ENCODE measurements at places on chromosomes 6 and 20. TPM values are rescaled to one million over a fixed set of nuclear protein-coding genes. Genes with fewer than 3 reads are reported as not detected.

DNA sequence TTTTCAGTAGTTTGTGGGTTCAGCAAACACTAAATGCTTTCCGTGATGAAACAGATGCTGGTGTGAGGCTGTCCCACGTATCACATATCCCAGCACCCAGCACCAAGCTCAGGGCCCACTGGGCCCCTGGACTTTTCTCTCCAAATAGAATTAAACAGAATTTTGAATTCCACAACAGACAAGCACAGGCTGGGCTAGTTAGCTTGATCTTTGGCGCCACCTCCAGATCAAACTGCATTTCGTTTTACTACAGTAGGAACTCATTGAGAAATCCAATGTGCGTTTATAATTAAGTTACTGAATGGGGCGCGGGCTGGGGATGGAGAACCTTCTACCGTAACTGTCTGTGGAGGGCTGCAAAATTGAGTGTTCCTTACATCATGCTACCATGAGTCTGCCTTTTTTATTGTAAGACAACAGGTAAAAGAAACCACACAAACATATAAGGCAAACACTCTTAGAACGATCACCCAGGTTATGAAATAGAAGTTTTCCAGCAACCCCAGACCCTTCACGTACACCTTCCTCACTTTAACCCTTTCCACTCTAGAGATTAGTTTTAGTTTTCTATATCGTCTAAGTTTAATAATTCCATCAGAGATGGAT lies 107.8 kb downstream of the ZFP64 start:
- no peak for DNase-seq

DNA sequence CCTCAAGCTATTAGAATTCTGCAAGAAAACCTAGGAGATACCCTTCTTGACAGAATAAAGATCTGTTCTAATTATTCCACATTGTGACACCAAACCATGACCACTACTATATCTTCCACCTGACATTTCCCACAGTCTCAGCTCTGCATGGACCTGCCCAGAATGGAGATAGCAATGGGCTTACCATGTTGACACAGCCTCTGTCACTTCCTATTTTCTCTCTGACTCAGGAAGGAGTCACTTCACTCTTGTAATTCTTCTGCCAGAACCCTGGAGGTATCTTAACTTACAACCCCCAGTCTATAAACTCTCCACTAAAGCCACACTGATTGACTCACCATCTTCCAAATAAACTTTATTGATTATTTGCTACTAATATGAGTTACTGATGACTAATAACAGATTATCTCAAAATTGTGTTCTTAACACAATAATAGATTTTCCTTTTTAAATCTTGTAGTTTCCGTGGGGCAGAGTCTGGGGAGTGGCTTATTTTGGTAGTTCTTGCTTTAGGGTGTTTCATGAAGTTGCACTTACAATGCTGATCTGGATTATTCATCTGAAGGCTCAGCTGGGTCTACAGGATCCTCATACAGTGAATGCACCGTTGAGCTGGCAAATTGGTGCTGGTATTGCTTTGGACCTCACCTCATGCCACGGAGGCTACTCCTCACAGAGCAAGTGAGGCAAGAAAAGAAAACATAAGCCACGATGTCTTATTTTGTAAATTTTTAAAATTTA lies 869.9 kb downstream of the KIF16B start:
- DNase-seq, result peak; percentile 17

The SLC12A5 gene
- polyA plus RNA-seq, result 0.70 TPM

DNA sequence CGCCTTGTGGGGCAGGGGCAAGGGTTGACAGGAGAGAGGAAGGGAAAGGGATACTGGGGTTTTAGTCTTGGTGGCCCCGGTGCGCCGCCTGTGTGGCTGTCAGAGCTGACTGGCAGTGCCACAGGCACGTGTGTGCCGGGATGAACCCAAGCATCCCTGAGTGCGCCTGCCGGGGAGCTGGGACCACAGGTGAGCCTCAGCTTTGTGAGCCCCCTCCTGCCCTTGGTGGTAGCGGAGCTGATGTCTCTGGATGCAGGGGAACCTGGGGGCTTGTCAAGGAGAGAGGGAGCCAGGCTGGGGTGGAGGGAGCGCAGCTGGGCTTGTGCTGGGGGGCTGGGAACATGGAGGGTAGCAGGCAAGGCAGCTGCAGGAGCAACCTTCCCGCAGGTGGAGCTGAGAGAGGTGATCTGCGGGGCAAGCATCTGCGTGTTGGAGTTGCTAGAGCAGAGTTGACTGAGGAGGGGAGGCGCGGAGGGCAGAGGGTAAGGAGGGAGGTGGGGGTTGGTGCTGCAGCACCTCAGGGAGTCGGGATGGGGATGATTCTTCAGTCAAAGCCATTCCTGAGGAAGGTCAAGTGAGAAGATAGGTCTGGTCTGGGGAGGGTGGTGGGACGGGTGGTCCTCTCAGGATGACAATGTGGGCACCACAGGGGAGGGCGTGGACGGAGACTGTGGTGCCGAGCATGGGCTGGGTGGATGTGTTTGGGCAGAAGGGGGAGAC lies 28.1 kb downstream of the PYGB start:
- DNase-seq, result no peak

DNA sequence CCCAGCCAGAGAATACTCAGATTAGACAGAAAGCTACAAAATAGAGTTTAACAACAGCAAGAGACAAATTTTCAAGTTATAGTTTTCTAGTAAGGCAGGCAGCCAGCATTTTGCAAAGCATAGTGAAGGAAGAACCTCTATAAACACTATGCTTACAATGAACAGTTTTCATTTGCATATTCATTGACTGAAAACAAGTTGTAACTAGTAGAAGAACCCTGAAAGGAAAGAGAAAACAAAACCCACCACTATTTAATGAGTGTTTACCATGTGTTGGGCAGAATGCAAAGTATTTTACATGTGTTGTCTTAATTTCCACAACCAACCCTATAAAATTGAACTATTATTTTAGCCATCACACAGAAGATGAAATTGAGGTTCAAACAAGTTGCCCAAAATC lies 196.1 kb downstream of the UBE3D start:
- DNase-seq, result no peak

DNA sequence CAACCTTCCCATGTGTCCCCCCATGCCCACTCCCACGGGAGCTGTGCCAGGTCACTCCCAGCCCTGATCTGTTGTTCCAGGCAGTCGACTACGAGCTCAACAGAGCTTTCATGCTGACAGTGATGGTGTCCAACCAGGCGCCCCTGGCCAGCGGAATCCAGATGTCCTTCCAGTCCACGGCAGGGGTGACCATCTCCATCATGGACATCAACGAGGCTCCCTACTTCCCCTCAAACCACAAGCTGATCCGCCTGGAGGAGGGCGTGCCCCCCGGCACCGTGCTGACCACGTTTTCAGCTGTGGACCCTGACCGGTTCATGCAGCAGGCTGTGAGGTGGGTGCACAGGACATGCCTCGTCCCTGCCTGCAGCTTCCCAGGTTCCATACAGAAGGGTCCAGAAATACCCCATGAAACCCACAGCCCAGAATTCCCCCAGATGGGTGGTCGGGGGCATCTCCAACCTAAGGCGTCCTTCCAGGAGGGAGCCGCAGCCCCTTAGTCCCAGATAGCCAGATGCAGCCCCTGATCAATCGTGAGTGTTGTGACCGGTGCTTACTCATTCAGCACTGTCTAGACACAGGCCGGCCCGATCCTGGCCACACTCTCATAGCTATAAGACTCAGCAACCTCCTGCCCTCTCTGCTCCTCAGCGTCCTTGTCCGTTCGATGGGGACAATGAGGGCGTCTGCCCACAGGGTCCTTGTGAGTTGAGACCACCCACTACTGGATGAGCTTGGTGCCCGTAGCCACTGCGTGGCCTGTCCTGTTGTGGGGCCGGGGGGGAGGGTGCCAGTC lies 142.1 kb downstream of the TAF4 start:
- no peak for DNase-seq

DNA sequence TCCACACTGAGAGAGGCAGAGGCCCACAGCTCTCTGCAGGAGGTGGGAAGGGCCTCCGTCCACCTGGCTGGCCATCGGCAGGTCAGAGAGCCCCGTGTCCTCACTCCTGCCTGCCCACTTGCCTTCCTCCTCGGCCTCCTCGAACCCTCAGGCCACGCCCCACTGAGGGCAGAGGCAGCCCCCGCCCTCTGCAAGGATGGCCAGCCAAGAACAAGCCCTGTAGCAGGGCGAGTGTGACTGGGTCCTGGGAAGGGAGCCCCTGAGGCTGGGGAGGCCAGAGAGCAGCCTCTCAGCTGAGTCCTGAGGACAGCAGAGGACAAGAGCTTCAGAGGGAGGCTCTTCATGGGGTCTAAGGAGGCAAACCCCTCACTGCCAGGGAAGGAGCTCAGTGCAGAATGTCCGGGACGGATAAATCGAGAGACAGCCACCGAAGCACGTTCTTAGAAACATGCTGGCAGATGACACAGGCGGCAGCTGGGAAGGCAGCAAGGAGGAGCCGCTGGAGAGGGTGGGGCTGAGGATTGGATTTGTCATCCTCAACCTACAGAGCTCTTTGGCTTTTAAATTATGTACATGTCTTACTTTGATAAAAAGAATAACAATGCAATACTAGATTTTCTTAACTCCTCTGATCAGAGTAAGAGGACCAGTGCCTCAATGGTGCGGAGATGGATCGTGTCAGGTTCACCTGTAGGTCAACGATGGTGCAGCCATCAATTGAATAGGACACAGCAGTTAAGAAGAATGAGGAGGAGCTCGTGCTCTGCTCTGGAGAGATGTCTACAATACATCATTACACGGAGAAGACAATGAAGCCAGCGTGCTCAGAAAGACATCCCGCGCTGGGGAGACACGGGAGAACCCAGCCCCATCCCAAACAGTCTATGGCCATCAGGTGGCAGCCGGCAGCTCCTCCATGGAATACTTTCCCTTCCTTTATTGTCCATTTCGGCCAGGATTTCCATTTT lies 53.0 kb downstream of the GNAS-AS1 start:
- no peak for DNase-seq

- DNase-seq, result no peak
Measured at GRCh38 chr6:6284221-6284966, 36.1 kb downstream of the F13A1 start.

The ZSWIM3 gene
- 3.7 TPM for polyA plus RNA-seq

The TSPO2 gene
- polyA plus RNA-seq, result not detected

The FAM50B gene
- polyA plus RNA-seq, result 9.0 TPM

The RFX6 gene
- not detected for polyA plus RNA-seq

DNA sequence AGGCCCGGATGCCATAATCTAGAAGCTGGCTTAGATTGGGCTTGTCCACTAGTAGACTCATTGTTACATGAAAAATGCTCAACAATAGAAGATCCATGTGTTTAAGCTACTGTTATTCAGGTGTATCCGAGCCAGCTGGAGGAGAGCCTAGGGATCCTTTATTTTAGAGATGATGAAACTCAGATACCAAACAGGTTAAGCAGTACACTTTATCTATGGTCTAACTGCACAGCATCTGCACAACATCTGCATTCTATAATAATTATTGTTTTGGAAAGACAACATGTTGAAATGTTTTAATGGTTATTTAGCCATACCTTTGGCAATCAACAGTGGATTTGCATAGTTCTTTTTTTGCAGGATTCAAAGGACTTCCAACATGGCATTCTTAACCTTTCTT lies 134.1 kb downstream of the RFPL4B start:
- DNase-seq, result no peak

- DNase-seq, result no peak
Measured at GRCh38 chr6:6634735-6635075, 46.2 kb downstream of the LY86 start.

DNA sequence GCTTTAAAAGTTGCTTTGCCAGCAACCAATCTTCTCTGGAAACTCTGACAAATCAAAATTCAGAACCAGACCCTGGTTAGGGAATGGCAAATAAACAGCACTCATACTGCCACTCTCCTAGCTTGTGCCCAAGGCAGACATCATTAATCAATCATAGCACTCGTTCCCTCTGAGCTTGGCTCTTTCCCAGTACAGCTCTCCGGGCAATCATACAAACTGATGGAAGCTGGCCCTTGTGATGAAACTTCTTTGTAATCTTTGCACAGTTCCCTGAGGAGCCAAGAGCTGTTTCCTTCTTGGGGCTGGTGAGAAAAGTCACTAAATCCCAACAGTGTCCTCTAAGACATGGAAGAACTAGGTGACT lies 34.7 kb downstream of the KIAA1755 start:
- DNase-seq, result no peak

The TPBG gene
- polyA plus RNA-seq, result 104 TPM

The ZC2HC1B gene
- not detected for polyA plus RNA-seq

GRCh38 chr6:150286912-150287311 lies 81.9 kb upstream of the IYD start:
- DNase-seq, result no peak

GRCh38 chr6:47495207-47495606 lies 17.6 kb downstream of the CD2AP start:
- no peak for DNase-seq

GRCh38 chr6:33428966-33429749 lies 9.3 kb downstream of the SYNGAP1 start:
- no peak for DNase-seq

- no peak for DNase-seq
Measured at GRCh38 chr20:3413393-3413889, 6.0 kb upstream of the DNAAF9 start.

The ZNF512B gene
- polyA plus RNA-seq, result 6.0 TPM

Measured in BJ (cell line).